ENCODE measurements at places on chromosomes 2 and 18. TPM values are rescaled to one million over a fixed set of nuclear protein-coding genes. Genes with fewer than 3 reads are reported as not detected.

Gene GAL3ST2
- total RNA-seq, result not detected

Gene FAM110C
- not detected for total RNA-seq

Gene CERKL
- total RNA-seq, result not detected

Gene IL36B
- total RNA-seq, result not detected

Gene PLGLB1
- total RNA-seq, result 0.18 TPM

Gene CIB4
- not detected for total RNA-seq

Gene RAB6C
- total RNA-seq, result not detected

Gene GKN2
- not detected for total RNA-seq

All from endothelial cell of coronary artery (primary cell).